ENCODE measurements at places on chromosomes 5 and 9.

GRCh38 chr5:145787001-145787400 is 48.1 kb downstream of the PRELID2 start:
- DNase-seq = no peak

- DNase-seq = no peak
Observed at GRCh38 chr9:31677877-31678276, 706.6 kb upstream of the ACO1 start.

- no peak for DNase-seq
Observed at GRCh38 chr5:5421149-5421960, 1.1 kb upstream of the ICE1 start.

GRCh38 chr5:146409054-146409671 is 38.0 kb upstream of the TCERG1 start:
- no peak for DNase-seq

DNA sequence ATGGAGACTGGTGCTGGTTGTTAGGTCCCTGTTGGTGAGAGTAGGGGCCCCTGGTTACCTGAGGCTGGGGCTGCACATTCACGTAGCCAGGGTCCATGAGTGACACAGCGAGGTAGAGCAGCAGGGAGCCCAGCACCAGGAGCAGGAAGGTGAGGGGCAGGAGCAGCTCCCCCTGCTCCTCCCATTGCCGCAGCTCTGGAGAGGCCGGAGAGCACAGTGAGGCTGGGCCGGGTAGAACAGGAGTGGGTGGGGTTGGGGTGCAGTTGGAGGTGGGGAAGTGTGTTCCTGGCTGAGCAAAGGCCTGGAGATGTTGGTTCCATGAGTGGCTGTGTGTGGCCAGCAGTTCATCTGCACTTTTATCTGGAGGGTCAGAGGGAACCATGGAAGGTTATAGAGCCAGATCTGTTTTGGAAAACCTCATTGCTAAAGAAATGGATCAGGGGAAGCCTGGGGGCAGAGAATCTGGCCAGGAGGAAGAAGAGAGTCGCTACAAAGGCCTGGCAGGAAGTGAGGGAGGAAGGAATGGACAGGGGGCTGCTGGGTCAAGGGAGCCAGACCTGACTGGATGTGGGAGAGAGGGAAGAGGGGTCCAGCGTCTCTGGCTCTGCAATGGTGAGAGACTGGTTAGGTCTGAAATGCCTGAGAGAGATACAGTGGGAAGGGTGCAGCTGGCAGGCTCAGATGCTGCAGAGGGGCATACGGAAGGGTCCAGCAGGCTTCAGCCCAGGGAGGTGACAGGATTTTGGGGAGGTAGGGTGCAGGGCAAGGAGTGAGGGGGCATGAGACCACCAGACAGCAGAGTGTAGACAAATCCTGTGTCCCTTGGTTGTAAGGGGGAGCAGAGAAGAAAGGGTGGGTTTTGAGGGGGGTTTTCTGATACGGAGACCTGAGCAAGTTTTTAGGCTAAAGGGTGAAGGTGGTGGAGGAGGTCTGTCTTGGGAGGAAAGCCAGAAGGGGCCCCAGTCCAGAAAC is 1.3 kb downstream of the ZDHHC12 start:
- DNase-seq = no peak

GRCh38 chr9:3659647-3660046 is 133.8 kb upstream of the RFX3 start:
- DNase-seq = no peak

DNA sequence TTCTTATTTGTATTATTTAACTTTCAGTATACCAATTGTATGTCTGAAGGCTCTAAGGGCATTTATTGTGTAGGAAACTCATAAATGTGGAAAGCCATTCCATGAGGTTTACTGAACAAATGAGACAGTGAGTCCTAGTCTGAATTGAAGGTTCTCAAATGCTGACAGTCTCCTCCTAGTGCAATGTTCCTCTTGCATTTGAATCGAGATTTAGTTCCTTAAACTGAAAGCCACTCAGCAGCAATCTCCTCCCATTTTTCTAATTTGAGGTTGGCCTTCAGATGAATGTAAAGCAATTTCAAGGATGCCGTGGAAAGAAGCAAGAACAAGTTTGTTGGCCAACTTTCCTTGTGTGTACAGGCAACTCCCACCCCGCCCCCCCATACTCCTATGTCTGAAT is 493.2 kb upstream of the KLF4 start:
- no peak for DNase-seq

DNA sequence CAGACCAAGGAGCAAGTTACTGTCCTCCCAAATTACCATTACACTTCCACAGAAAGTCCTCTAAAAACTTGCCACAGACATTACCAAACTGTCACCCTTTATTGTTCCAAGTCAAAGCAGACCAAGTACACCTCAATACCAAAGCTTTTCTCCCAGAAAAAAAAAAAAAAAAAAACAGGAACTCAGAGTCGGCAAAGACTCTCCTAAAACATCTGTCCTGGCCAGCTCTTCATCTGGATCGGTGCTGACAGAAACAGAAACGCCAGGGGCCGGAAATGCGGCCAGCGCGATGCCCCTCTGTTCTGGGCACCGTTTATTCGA is 718 bp downstream of the DEPDC1B start:
- no peak for DNase-seq

GRCh38 chr5:157917491-157917890 is 58.5 kb upstream of the CLINT1 start:
- DNase-seq = no peak

DNA sequence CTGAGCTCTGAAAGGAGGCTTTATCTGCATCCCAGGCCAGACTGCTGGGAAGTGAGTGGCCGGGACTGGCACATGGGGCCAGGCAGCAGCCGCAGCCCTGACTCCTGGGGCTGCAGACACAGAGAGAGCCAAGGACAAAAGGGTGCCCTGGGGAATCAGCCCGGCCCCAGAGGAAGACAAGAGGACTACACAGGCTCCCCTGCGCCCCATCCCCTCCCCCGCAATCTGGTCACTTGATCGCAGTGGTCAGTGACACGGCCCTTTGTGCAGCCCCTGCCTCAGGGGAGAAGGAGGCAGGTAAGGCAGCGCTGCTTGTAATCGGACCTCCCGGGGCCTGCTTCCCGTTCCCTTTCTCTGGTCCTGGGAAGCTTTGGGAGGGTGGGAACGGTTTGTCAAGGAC is 55.5 kb upstream of the FUBP3 start:
- DNase-seq = no peak

DNA sequence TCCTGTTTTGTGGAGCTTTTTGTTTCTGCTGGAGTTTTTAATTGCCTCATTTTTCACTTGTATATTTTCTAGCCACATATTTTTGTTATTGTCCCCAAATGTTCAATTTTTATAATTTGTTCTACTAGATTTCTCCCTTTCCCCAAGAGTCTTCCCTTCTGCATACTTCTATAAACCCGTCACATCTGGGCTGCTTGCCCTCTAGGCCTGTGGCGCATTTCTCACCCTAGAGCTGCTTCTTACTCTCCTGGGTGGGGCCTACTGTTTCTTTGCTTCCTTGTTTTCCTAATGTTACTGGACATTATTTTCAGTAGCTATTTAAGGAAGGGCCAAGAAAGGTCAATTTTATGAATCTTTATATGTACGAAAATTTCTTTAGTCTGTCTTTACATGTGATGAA is 51.5 kb downstream of the NXNL2 start:
- DNase-seq = no peak

GRCh38 chr5:143733665-143734455 is 78.1 kb upstream of the HMHB1 start:
- no peak for DNase-seq

DNA sequence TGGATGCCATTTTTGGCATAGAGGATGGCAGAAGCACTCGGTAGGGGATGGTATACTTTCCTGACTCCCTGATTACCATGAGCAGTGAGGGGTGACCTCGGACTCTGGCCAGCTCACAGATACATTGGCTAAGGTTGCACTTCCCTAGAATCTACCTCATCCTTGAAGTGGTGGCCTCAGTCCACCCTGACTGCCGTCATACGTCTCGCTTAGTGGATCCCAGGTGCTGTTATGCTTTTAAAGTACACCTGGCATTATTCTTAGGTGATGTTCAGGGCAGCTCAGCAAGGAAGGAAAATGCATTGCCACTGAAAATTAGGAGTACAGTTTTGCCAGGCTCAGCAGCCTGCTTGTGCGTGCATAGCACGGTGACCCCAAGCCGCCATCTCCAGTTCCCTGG is 87.3 kb downstream of the SYK start:
- no peak for DNase-seq

- no peak for DNase-seq
Observed at GRCh38 chr5:5619546-5619945, 197.1 kb downstream of the ICE1 start.

DNA sequence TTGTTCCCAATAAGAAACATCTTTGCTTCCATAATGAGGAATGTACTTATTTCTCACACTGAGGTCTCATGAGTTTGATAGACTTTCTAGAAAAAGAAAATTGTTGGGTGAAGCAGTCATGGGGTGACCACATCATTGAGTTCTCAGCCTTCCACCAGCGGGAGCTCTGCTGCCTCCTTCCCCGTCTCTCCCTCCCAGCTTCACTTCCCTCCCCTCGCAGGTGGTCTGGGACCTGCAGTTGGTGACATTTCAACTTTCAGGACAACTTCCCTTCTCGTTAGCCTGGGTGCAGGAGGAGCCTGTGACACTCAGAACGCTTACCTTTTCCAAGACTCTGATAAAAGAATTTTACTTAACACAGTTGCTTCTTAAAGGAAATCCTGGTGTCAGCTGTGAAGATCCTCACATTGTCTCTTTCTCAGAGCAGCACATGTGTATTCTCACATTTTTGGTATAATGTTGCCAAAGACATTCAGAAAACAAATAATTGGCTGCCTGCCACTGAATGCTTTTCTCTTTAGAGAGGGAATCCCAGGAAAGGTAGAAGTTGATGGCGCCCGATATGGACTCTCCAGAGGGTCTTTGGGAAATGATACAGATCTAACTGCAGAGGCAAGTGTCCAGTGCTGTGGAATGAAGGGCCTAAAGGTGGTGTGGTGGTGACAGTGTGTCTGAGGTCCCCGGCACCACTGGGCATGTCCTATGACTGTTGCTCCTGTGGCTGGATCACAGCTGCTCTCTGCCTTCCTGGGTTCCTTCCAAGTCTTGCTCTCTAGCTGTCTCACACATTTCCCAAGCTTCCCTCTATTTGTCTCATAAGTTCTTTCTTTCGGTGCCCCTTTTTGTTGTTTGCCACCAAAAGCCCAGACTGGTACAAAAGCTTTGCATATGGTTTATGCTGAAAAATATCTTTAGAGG is 238.1 kb downstream of the GAS1 start:
- DNase-seq = no peak

DNA sequence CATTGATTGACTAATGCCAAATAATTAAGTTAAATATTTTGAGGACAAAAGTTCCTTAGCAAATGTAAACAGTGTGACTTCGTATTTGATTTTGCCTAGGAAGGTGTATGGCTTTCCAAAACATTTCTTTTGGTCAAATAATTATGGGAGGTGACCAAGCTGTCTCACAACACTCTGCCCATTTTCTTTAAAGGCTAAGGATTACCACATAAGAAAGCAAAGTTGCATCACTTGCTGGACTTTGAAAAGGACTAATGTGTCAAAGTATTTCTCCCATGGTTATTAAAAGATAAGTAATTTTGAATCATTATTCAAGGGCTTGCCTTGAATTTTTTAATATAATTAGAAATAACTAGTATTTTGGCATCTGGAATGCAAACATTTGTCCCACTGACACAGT is 74.7 kb downstream of the HAPLN1 start:
- DNase-seq = no peak

DNA sequence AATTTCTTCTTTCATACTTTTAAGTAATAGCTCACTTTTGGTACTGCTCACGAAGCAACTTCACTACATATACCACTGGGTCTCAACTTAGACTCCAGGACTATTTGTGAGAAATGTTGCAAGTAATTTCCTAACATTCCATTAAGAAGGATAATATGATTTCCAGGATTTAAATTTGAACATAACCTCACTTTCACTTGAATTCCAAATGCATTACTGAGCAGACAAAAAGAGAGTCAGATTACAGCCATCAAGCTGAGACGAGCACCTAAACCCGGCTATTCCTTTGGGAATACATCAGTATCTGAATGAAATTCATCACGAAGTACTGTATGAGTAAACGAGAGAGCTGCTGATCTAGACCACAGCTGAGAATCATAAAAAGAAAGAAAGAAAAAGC is 47.3 kb downstream of the LIFR start:
- no peak for DNase-seq

GRCh38 chr5:143606043-143606752 is 202.7 kb upstream of the NR3C1 start:
- no peak for DNase-seq

DNA sequence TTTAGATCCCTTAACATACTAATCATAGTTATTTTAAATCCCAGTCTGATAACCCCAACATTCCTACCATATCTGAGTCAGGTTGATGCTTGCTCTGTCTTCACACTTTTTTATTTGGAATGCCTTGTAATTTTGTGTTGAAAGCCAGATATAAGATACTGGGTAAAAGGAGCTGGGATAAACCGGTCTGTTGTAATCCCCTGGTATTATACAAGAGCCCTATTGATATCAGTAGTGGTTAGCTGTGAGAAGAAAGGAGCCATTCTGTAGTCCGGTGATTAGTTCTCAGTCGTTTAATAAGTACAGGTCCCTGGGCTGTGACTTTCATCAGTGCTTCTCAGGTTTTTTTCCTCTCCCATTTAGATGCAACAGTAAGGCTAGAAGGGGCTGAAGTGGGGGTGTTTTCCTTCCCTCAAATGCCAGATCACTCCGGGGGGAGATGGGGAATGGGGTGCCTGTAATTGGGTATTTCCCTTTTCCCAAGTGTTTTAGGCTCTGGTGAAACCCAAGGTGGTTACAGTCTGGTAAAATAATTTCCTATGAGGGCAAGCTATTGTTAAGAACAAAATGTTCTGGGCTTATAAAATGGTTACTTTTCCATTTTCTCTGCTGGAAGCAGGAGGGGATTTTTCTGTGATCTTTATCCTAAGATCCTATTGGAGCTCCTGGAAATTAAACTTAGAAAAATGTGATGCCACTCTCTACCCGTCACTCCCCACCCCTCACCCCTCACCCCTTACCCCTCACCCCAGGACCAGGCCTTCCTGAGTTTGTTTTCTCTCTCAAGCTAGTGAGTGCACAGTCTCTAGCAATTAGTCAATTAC is 72.7 kb downstream of the KCNN2 start:
- no peak for DNase-seq

- DNase-seq = no peak
Observed at GRCh38 chr9:21933865-21934264, 60.3 kb downstream of the CDKN2A start.

- no peak for DNase-seq
Observed at GRCh38 chr5:111730659-111731382, 26.2 kb downstream of the NREP start.

- DNase-seq = no peak
Observed at GRCh38 chr5:62030326-62030725, 275.7 kb upstream of the KIF2A start.

DNA sequence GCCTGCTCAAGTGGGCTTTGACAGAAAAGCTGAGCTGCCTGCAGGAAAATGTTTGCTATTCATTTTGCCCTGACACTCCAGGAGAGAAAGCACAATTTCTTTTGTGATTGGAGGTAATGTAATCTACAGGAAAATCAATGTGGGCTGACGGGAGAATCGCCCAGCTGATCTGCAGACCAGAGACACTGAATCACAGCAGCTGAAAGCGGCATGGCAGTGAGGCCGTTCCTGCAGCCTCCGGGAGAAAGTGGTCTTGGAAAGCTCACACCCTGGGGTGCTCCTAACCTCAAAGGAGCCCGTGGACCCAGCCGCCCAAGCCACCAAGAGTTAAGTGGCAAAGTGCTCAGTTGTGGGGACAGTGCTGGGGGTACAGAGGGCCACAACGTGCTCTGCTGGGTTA is 593.6 kb downstream of the BNC2 start:
- no peak for DNase-seq
